Stomach (tissue), 19 donors: ENCODE measurements at places on chromosomes 16 and 17. TPM values are rescaled to one million over a fixed set of nuclear protein-coding genes. Genes with fewer than 3 reads are reported as not detected.
A peak's percentile ranks its signal among the peaks of the same experiment; 100 is the strongest.

DNA sequence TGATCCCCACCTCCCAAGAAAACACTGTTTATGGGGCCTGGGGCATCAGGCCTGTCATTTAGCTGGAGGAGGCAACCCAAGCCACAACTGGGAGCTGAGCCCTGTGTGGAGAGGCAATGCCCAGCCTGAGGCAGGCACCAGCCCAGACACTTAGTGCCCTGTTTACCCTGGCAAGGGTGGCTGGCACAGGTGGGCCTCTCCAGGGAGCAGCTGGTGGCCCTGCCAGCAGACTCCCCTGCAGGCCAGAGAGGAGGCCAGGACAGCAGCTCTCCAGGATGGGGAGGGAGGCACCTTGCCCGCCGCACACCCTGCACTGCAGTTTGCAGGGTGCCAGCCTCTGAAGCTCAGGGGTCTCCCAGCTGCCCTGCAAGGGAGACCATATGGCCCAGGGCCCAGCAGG lies 9.1 kb upstream of the TMEM92 start:
- peak; percentile 85 for DNase-seq

DNA sequence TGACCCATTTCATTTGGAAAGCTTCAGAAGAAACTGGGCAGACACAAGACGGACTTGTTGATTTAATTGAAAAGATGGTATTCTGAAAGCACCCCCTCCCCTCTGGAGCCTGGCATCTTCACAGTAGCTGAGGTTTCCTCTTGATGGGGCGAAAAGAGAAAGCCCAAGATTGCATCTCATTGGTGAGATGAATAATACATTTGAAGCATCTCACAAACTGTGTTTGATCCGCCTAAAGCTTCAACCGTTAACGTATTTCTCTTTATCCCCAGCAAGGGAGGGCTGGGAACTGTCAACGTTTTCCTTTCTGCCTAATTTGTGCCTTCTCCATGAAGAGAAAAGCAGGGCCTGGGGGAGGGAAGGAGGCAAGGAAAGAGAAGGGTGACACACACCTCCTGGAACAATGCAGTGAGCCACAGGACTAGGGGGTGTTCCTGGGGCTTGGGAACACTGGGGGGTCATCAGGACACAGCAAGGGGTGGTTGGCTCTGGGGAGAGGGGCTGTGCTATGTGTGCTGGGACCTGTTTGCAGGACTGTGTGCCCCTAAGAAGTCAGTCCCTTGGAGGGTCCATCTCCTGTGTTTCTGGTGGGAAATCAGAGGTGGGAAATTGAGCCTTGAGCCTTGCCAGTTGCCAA lies 18.5 kb upstream of the PIPOX start:
- no peak for DNase-seq

GRCh38 chr16:65315081-65315780 lies 193.4 kb upstream of the CDH11 start:
- DNase-seq = no peak

GRCh38 chr16:88303405-88303804 lies 79.4 kb upstream of the ZNF469 start:
- DNase-seq = no peak

DNA sequence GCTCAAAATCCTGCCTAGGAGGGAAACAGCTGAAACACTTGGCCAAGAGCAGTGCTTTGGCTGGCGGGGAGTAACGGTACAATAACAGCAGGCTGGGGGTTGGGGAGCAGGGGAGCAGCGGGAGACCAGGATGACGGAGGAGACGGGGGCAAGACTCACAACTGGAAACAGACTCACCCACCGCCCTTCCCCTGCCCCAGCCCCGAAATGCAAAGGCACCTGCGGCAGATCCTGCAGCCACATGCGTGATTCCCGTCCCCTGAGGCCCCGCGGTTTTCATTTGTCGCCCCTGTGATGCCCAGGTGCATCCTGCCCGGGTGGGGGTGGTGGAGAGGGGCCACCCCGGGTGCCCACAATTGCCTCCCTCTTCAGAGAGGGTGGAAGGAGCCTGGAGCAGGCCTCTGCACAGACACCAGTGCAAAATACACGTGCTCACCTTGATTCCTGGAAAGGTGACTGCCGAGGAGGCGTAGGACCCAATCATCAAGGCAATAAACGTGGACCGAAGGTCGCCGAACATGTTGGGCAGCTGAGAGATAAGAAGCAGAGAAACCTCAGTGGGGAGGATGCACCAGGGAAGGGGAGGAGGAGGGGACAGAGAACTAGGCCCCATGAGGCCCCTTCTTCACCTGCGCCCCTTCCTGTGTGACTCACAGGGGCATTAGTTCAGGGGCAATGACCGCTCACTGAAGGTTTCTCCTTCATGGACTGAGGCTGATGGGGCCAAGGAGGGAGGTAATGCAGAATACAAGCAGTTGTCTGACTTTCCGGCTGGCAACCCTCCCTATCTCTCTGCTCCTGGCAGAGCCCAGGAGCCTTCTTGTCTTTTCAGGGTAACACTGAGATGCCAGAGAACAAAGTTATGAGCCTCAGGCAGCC lies 30.4 kb upstream of the PITPNA start:
- no peak for DNase-seq

GRCh38 chr16:30567991-30568638 lies 3.4 kb downstream of the ZNF688 start:
- no peak for DNase-seq

GRCh38 chr17:65456368-65457151 lies 104.9 kb downstream of the AXIN2 start:
- DNase-seq = no peak

DNA sequence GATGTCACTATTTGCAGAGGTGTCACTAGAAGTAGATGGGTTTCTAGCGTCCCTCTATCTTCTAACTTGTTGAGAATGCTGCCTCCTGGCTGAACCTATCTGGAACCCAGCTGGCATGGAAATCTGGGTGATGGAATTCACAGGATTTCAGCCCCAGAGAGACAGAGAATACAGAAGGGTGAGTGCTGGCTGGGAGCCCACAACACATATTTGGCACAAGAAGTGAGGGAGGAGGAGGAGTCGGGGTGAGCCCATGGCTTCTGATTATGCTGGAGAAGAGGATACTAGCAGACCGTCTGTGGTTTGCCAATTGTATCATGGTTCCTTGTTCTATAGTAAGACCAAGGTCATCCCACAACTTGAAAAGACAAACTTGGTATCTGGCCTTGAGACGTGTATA lies 557.8 kb upstream of the SALL1 start:
- no peak for DNase-seq

GRCh38 chr16:80570106-80570478 lies 29.3 kb downstream of the DYNLRB2 start:
- DNase-seq = no peak

GRCh38 chr16:70162041-70162451 lies 11.5 kb upstream of the CLEC18C start:
- DNase-seq = no peak

DNA sequence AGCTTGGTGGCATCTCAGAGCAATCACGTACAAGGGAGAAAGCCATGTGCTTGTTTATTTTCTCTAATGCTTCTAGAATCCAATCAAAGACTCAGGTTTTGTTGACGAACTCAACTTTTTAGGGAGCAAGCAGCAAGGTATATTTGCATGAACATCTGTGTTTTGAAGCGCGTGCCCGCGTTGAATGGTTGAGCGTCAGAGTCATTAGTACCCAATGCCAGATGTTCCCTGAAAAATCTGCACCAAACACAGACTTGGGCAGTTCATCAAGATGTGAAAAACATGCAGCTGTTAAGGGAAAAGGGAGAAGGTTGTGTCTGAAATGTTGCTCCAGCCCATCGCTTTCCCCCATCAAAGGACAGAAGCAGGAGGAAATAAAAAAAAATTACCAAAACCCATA lies 170.4 kb downstream of the SNX29 start:
- no peak for DNase-seq

ITGA2B gene
- not detected for total RNA-seq

PLA2G10 gene
- not detected for total RNA-seq
